Mesenchymal stem cell (in vitro differentiated cells and primary cell): ENCODE measurements at places on chromosomes 6 and 20.

DNA sequence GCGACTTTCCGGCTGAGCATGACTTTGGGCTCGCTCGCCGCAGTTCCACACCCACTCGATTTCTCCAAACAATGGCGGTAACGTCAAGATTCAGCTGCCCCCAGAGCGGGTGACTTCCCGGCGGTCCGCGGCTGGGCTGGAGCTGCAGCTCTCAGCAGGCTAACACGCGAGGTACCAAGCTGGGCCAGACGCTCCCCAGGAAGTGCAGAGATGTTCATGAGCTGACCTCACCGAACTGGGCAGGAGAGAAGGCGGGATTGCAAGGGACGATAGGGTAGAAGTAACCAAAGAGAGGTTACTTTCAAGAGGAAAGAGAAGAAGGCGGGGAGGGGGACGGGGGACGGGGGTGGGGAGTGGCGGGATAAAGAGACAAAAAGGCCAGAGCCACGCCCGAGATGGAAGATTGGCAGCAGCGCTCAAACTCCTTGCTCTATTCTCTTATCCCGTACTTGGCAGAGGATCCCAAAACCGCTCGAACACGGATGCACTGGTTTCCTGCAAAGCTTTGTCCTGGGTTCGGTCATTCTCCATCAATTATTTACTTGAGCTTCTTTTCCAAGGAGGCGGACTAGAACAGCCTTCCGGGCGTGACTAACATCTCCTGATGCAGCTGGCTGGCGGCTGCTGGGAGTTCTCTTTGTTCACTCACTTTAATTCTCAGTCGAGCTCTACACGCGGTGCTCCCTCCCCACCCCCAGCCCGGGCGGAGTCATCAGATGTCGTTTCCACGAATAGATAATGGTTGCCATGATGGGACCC lies at the start of gene MTCL3:
MTCL3 (minus strand) TSS at position 626 of the 759 bp plus-strand sequence.
- peak; percentile 54 for DNase-seq

- no peak for DNase-seq
Measured at GRCh38 chr20:843912-844311, 10.4 kb downstream of the FAM110A start.

DNA sequence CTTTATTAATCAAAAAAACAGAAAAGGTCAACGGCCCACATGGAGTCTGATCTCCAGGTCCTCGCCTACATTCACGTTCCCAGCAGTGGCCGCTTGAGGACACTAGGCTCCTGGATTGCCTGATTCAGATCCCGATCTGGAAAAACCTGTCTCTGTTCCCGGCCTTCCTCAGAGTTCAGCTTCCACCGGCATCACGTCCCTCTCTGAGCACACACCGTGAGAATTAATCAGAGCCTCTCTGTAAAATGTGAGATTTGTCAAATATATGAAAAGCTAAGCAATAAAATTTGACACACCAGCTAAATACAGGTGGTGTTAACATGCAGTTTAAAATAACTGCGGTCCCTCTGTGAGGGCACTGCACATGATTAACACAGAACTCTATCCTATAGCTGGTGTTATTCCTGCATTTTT lies 122.8 kb upstream of the COL21A1 start:
- DNase-seq: peak; percentile 54

DNA sequence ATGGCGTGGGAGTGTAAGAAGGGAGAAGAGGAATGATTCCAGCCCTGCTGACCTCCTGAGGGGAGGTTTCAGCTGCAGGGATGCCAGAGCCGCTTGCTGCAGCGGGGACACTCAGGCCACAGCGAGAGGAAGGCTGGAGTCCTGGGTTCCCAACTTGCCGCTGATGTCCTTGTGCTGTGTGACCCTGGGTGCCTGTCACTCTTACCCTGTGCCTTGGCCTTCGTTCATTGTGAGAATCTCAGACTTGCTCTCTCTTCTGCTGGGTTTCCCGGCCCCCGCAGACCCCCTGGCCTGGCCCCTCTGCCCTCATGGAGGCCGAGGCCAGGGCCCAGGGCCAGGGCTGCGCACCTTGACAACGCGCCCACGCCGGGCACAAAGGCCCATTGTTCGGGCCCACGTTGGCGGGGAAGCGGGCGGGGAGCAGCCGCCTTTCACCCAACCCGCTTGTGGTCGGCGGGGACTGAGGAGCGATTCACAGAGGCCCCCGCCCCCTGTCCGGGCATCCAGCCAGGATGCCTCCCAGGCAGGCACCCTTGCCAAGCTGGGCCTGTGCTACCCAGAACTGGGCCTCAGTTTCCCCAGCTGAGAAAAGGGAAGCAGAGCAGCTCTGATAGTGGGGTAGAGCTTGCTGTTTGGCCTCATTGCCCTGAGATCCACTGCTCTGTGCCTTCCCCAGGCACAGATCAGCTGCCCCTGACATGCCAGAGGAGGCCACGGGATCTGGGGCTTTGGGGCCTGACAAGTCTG lies 52.4 kb downstream of the CEBPB start:
- DNase-seq: no peak

- peak; percentile 76 for DNase-seq
Measured at GRCh38 chr20:45933266-45934045, 1.0 kb upstream of the PCIF1 start.

DNA sequence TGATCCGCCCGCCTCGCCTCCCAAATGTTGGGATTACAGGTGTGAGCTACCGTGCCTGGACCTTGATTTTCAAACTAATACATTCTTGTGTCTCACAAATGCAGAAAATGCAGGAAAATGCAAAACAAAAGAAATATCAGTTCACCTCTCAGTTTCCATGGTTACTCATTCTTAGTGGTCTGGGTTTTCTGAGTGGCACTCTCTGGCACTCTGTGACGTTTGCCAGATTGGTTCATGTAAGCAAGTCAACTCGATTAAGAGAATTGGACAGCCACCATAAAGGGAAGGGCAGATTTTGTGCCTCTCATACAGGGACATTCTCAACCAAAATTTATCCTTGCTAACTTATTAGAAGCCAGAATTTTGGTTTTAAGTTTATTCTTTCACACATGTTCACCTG lies 8.6 kb downstream of the CMTR1 start:
- no peak for DNase-seq

DNA sequence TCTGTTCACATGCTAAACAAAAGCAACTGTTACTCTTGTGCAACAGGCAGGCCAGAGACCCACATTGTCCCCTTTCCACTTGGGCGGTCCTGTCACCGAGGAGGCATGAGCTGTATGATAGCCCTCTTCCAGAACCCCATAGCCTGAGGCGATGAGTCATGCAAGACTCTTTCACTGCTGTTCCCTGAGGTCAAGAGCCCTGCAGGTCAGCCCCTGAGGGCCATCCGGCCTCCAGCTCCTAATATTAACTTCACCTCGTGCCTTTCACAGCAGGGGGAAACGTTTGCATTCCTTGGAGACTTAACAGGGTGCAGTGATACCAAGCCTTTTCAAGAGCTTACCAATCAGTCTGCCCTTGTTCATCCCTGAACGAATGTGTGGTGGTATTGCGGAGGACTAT lies 253.3 kb upstream of the ECI2 start:
- peak; percentile 78 for DNase-seq

GRCh38 chr6:169589699-169590257 lies 112.1 kb downstream of the WDR27 start:
- peak; percentile 22 for DNase-seq

DNA sequence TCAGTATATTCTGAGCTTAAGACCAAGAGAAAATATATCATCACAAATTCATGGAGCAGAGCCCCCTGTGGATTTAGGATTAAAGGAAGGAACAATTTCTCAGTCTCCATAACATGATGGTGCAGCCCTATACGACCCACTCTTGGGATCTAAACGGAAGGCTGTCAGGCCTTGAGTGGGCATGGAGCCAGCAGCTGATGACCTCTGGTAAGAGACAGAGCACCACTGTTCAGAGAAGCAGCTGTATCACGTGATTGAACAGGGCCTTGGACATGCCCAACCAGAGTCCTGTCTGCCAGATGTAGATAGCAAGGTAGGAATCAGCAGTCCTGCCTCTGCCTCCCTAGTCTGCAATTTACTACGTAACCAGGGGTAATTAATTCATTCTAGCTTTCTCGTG lies 259.4 kb upstream of the POU3F2 start:
- DNase-seq: no peak

- no peak for DNase-seq
Measured at GRCh38 chr6:111747829-111748228, 125.4 kb downstream of the FYN start.

- DNase-seq: no peak
Measured at GRCh38 chr20:49237531-49237930, 18.3 kb downstream of the DDX27 start.

GRCh38 chr6:125299257-125299656 lies 2.5 kb downstream of the HDDC2 start:
- no peak for DNase-seq

- DNase-seq: no peak
Measured at GRCh38 chr6:159572439-159573110, 120.5 kb downstream of the SOD2 start.

- DNase-seq: no peak
Measured at GRCh38 chr6:15044948-15045347, 200.9 kb upstream of the JARID2 start.

- no peak for DNase-seq
Measured at GRCh38 chr6:153485072-153485471, 354.0 kb upstream of the RGS17 start.

- no peak for DNase-seq
Measured at GRCh38 chr20:63220696-63221399, 4.9 kb upstream of the YTHDF1 start.

GRCh38 chr20:41432746-41433145 lies 66.1 kb upstream of the EMILIN3 start:
- no peak for DNase-seq

DNA sequence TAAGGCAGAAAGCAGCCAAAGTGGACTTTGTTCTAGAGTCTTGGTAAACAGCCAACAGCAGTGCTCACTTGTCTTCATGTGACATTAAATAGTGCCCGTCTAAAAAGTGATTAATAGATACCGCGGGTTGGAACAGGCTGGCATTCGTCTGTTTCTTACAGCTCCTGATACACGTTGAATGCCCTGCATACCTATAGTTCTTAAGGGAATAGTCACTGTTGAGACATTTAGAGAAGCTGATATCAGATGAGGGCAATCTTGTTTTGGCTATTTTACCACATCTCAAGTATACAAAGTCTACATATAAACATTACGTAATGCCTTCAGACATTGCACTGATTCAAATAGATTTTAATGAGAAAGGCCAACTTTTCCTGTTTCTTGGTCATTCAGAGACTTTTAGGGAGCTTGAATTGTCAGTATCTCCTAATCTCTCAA lies 374.9 kb upstream of the FLRT3 start:
- peak; percentile 80 for DNase-seq

DNA sequence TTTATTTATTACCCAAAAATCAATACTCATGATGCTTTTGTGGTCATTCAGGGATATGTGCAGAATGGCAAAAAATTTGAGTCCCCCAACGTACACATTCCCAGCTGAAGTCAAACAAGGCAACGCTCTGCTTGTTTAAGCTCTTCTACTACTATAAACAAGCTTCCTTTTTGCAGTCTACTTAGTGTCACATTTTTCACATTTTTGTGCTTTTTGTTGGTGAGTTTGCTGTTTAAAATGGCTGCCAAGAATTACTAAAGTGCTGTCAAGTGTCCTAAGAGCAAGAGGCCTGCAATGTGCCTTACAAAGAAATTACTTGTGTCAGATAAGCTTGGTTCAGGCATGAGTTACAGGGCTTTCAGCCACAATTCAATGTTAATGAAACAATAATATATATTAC lies 2.1 kb downstream of the WFDC8 start:
- DNase-seq: peak; percentile 39

DNA sequence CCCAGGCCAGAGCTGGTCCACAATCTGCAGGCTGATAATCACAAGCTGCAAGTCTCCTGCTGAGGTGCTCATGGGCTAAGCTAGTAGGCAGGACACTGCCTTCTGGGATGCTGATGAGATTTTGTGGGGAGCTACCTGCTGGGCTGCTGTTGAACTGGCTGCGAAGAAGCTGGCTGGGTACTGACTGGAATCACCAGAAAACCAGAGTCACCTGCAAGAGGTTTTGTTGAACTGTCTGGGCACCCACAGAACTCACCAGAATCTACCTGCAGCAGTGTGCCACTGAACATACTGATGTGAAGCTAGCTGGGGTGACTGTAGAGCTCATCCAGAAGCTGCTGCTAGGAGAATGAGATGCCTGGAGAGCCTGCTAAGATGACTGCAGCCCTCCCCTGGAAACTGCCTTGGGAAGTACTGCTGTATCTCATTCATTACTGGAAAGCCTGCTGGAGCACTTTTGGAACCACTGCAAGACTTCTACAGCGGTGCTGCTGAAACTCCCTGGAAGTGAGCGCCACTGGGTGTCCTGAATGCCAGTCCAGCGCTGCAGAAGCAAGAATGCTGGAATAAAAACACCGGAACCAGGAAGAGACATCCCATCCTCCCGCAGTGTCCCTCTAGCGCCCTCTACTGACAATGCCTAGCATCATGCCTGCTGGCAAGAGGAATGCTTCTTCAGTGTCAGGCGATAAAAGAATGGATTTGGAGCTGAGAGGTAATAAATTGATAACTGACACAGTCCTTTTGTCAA lies 64.9 kb upstream of the ARHGAP18 start:
- peak; percentile 80 for DNase-seq

GRCh38 chr20:14522595-14522994 lies 185.2 kb upstream of the FLRT3 start:
- DNase-seq: no peak

DNA sequence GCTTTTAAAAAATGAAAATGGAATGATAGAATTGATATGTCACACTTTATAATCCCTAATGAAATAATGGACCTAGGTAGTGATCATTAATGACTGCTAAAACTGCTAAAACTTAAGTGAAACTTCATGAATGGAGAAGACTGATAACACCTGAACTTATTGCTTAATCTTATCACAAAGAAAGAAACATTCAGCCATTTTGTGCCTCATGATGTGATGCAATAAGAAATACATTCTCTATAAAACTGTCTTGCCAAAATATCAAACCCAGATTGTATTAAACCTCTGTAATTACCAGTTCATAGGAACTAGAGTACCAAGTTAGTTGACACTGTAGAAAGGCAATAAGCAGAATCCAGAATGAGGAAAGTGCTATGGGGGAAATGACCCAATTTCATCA lies 54.4 kb upstream of the COL10A1 start:
- DNase-seq: no peak

GRCh38 chr6:147578883-147579282 lies 70.4 kb downstream of the SAMD5 start:
- no peak for DNase-seq

GRCh38 chr6:27674882-27675281 lies 202.0 kb upstream of the ZNF184 start:
- no peak for DNase-seq

GRCh38 chr6:45416700-45417099 lies 39.0 kb upstream of the SUPT3H start:
- DNase-seq: peak; percentile 54

DNA sequence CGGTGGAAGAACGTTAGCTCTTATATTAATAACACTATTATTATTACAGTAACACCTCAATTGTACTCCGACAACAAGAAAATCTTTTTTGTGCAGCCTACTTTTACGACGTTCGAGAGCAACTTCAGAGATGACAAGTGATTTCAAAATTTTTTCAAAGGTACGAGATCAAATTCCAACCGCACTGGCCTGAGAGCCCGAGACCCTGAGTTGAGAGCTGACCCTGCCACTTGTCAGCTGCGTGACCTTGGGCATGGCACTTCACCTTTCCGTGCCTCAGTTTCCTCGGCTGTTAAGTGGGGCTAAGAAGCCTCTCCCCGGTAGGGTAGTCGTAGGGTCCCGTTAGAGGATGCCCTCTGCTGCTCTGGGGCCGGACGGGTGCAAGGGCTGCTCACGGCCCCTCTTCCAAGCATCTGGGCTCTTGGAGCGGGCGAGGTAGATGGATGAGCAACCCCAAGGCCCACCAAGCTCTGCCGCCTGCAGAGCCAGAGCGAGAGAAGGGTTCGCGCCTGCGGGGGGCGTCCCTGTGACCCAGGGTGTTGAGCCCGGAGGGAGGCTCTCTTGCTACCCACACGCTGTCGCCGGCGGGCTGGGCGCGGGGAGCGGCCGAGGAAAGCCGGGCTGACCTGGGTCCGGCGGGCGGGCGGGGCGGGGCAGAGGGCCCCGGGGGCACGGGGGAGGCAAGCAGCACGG lies 510 bp downstream of the NDRG3 start:
- DNase-seq: peak; percentile 27
